GM03348 (cell line): ENCODE measurements at places on chromosomes 3 and 15.

DNA sequence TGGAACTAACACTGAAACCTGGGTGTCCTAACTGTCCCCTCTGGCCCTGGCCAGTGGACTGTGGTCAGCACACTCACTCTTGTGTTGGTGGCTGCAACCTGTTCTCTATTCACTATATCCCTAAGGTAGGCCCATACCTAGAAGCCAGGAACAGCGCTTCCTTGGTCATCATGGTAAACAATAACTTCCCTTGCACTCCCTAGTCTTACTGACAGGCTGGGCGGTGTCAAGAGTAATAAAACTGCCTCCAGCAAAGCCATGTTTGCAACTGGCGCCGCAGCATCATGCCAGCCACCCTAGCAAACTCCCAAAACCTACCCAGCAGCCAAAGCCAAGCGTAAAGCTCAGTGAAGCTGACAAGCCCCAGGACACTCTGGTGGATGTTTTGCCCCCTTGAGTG lies 63.1 kb upstream of the TSEN2 start:
- DNase-seq, result no peak

- peak; percentile 13 for DNase-seq
Observed at GRCh38 chr15:49460411-49460941, 37.4 kb downstream of the FGF7 start.

DNA sequence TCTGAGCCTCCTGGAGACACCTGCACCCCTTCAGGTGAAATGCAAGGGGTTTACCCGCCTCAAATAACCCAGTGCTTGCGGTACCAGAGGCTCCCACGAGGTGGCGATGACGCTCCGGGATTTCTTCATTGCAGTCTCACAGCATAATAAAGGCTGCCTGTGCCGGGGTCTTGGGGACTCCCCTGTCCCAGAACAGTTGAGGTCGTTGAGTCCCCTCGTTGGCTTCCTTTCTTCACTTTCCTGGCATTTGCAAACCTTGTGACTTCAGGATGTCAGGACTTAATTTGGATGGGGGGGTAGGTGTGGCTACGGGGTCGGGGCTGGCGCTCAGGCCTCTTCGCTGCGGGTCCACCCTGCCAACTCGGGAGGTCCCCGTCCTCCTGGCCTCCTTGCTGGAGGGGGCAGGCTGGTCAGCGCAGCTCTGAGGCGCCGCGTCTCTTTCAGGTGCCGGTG lies 1.3 kb downstream of the GNAT1 start:
- peak; percentile 82 for DNase-seq

- DNase-seq, result no peak
Observed at GRCh38 chr15:101022306-101022705, 103.1 kb downstream of the LRRK1 start.

GRCh38 chr3:128113817-128114794 lies 9.5 kb downstream of the RUVBL1 start:
- no peak for DNase-seq

DNA sequence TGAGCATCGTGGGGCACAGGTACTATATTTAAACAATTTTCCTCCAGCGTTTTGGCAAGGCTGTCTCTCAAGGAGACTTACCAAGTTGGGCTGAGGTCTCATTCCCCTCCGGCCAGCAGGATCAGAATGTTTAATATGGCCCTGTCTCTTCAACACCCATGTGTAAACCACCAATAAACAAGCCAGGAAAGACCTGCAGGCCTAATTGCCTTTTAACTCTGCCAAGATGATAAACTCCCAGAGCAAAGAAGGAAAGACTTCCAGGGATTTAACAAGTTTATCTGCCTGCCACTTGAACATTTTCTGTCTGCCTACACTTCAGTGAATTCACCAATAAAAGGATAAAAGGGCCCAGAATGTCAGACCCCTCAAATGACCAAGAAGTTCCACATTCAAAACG lies 130.3 kb upstream of the WNT5A start:
- no peak for DNase-seq

- DNase-seq, result no peak
Observed at GRCh38 chr15:35560870-35561269, 14.9 kb upstream of the DPH6 start.

DNA sequence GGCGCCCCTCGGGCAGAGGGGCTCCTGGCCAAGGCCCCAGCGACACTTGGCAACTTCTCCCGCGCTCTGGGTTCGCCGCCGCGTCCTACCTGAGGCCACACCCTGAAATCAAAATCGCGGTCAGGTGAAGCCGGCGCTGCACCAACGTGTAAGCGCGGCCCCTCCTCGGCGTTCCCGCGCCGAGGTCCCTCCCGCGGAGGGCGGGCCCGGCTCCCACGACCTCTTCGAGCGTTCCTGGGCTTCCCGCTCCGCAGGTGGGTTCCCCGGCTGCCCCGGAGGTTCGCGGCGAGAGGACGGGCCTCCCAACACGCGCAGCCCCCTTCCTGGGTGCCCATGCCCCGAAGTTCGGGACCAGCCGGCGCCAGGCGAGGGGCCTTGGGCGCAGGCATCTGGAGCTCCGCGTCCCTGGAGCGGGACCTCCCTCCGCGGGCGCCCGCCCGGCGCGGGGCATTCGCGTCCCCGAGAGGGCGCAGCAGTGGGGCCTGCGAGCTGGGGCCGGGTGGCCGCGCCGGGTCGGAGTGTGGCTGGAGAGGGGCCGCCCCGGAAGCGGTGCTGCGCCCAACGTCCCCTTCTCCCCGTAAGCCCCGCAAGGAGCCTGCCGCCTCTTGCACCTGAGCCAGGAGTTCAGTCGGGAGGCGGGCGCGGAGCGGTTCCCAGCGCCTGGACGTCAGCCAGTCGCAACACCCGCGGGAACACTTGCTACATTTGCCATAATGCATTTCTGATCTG lies 13.7 kb downstream of the PAK6 start:
- peak; percentile 46 for DNase-seq

DNA sequence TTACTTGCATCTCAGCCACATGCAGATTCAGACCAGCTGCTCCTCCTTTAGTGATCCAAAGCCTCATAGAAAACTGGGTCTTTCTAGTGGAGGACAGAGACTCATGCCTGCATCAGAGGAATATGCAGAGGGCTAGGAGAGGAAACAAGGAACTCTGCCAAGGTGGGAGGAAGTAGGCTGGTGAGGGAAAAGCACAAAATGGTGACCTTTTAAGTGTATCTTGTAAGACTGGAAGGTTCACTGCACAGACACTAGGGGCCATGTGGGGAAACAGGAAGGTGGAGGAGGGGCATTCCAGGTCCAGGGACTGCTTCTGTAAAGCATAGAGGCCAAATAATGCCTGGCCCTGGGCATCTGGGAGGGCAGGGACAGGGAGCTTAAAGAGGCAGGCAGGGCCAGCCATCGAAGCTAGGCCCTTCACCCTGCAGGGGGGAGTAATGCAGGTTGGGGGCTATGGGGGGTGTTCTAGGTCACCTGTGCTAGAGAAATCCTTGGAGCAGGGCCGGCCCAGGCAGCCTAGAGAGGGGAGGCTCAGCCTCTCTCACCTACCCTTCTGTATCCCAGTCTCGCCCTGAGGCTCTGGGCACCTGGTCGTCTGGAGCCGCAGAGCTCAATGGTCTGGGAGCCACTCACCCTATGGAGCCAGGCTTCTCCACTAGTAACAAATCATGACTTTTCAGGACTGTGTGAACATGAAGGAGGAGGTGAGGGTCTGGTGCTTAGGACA lies 117.7 kb downstream of the DNAJB8 start:
- no peak for DNase-seq

- peak; percentile 7 for DNase-seq
Observed at GRCh38 chr3:132682201-132682600, 22.1 kb downstream of the UBA5 start.

DNA sequence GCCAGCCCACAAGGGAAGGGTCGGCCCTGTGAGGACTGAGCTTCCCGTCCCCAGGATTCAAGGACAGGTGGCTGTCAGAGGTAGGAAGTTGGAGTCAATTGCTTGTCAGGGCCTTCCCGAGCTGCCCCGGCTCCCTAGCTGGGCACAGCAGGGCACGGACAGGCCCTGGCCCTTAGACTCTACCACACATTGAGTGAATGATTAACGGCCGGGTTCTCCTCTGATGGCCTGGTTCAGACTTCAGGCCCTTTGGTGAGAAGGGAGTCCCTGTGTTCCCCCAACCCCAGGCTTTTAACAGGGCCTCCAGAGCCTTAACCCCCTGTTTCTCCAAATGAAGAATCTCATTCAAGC lies 16.4 kb upstream of the FGD5 start:
- DNase-seq, result no peak

GRCh38 chr3:51176923-51177322 lies 208.2 kb upstream of the MANF start:
- DNase-seq, result no peak

GRCh38 chr15:26866298-26867199 lies at the start of gene GABRA5:
Gene GABRA5 (plus strand): TSS chr15:26867062. CDS start chr15:26869249, 2,187 bp downstream.
- DNase-seq, result peak; percentile 59

DNA sequence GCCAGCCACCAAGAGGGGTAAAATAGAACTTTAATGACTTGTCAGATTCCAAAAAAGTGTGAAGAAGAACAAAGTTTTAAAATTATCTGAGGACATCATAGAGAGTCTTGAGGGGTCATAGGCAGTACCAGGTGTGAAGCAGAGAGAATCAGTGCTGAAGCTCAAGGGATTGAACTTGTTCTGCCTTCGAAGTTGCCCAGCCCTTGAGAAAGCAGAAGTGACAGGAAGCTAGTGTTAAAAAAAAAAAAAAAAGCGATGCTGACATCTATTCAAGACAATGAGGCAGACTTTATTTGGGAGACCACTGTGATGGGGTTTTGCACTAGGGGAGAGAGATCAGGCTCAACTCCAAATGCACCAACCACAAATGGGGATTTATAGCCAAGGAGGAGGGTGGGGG lies 21.8 kb downstream of the FBXO22 start:
- DNase-seq, result no peak

- no peak for DNase-seq
Observed at GRCh38 chr3:67018105-67018788, 20.1 kb downstream of the KBTBD8 start.

DNA sequence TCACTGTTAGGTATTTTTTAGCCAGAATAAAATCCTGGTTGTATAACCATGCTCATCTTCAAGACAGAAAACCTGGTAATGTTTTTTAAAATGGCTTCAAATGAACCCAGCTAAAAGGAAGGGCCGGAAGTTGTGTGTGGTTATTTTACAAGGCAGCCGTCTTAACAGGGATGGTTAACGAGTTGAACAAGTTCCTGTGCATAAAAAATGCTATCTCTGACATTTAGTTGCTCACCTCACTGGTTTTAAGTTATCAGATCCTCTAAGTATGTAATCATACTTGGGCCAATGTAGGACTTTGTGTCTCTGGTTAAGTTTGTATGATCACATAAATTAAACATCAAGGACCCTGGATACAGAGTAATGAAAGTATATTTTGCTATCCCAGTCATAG lies 2.1 kb downstream of the ATP11B start:
- DNase-seq, result no peak

DNA sequence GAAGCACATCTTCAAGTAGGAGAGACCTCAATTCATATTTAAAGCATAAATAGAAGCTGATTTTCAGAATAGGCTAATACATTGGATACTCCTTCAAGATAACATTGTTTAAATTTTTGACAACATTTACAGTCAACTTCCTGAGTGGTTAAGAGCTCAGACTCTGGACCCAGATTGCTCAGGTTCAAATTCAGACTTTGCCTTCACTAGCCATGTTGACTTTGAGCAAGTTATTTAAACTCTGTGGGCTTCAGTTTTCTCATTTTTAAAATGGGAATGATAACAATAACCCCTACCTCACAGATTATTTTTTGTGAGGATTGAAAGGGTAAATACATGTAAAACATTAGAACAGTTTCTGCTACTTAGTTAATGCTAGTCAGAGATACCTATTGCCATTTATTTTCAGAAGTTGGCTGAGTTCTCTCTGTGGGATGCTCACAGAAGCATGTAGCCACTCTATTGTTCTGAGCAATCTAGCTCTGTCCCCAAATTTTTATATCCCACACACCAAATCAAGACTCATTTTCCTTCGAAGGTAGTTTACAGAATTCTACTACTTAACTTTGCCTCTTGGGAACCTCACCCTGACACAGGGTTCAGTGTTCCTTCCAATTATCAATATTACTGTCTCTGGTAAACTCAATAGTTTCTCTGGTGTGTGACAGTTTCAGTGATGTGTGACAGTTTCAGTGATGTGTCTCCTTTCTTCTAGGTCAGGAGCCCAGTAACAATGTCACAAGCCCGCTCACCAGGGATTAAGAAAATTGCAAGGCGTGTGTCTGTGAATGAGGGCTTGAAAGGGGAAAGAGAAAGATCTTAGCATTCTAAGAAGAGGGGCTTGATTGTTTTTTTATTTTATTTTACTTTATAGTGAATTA lies 79.4 kb upstream of the OSTN start:
- no peak for DNase-seq

GRCh38 chr3:145578471-145578870 lies 582.5 kb downstream of the PLOD2 start:
- DNase-seq, result no peak

- no peak for DNase-seq
Observed at GRCh38 chr3:135314237-135314636, 519.2 kb downstream of the EPHB1 start.

GRCh38 chr3:100268156-100268555 lies 7.4 kb downstream of the TBC1D23 start:
- no peak for DNase-seq

DNA sequence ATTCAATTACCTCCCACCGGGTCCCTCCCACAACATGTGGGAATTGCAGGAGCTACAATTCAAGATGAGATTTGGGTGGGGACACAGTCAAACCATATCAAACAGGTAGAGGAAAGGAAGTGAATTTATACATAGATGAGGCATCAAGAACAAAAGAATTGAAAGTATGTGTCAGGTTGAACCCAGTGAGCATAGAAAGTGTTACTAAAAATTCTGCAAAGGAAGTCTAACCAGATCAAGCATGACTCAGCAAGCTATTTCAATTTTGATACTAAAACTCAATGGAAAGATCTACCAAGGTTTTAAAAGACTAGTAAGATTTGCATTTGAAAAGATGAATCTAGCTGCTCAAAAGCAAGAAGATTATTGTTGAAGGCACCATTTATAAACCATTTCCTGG lies 323.0 kb downstream of the ROBO2 start:
- DNase-seq, result no peak

DNA sequence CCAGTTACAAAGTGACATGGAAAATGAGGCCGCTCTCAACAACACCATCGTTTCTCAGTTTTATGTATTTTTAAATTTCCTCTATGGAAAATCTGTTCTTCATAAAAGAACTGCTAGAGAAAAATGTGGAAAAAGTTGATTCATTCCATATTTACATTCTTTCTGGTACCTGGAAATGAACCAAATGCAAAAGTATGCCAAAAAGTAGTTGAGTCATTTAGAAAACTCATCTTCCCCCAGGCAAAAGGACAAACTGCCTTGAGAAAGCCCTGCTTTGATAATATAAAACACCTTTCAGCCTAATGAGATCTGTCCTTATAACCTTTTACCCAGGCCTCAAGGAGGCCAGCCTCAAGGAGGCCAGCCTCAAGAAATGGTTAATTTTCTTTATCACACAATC lies 283.0 kb upstream of the VEPH1 start:
- DNase-seq, result peak; percentile 52

DNA sequence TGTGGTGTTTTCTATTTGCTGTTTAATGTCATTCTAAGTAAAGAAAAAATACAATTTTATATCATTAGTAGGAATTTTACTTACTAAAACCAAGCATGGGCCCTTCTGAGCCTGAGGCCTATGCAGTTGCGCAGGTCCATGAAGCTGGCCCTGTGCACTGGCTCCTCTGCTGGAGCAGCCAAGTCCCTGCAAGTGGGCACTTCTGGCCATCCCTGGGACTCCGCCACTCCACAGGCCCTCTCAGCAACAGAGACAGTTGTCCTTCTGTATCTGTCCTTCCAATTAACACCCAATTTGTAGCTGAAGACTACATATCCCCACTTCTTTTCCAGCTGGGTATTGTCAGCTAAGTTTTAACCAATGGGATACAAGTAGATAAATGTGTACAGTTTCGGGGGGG lies 49.9 kb upstream of the RYK start:
- DNase-seq, result peak; percentile 14
